Stimulated activated CD8-positive, alpha-beta memory T cell treated with anti-CD3 and anti-CD28 coated beads, Interleukin-15, amount 100 ng/mL, for 24 hours (primary cell): ENCODE measurements at places on chromosomes 7 and 10.

DNA sequence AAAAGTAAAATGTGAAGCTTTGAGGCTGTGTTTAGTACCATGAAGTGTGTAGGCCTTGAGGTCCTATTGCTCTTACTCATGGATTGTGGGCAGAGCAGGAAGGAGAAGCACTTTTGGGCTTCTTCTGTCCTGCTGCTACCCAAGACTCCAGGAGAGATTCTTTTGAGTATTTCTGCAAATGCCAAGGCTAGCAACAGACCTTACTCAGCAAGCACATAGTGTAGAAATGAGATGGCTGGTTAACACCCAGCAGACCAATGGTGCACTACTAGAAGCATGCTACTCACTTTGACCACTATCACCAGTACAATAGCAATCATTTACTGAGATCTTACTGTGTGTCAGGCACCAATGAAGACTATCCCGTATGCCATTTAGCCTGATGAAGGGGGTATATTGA lies 3.2 kb downstream of the PLPP4 start:
- no peak for DNase-seq

- no peak for DNase-seq
These were observed 32.0 kb downstream of the EXOC6 start for GRCh38 chr10:92880233-92880861.

DNA sequence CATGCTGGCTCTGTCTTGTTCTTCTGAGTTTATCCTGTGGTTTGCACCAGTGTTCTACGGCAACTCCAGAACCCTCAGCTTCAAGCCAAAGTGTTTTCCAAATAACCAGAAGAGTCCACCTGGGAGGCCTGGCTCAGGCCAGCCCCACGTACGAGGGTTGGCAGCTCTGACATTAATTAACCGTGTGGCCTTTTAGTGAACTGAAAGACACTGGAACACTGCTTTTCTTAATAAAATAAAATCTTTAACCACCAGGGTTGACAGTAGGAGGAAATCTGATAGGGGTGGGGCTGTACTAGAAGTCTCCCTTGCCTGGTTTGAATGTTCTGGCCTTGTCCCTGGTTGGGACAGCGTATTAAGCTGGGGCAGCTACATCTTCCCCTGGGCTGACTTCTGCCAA lies 64.9 kb downstream of the SYPL1 start:
- DNase-seq = no peak

DNA sequence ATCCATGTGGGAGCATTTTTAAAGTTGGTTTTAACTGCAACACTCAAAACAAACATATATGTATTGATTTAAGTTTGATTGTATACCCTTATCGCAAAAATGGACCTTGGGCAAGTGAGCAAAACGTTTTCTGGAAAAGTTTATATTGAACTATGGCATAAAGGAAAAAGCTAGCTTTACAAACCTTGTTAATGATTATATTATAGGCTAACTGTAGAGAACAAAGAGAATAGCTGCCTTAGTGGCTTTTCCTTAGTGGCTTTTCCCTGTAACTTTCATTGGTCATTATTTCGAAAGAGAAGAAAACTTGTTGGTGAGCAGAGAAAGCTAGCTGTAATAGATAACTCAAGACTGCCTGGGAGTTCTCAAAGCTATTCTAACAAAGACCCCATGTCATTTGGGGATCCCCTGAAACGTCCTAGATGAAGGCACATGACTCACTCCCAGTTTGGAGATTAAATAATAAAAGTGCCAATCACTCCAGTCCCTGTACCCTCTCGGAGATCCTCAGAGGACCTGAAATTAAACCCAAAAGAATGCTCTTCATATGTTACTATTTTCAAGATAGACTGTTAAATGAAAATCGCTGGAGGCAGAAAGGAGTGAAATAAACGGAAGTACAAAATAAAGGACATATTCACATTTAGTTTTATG lies 92.1 kb downstream of the SRI start:
- DNase-seq = no peak

DNA sequence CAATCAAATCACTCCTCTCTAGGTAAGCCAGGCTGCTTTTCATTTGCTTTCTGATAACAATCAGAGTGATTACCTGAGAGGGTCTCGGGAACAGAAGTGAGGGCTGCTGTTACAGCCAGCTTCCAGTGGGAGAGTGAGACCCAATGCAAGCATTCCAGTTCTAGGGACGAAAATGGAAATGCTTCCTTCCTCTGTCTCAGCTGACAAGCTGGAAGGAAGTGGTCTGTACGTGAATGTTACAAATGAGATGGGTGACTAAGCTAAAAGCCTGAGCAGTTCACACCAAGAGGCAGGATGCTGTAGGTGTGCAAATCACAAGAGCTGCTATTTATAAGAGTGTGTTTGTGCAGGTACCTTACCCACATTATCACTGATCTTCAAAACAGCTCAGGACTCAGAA lies 772.4 kb downstream of the GRID1 start:
- no peak for DNase-seq

GRCh38 chr10:76435157-76435556 lies 1003.7 kb downstream of the LRMDA start:
- DNase-seq = no peak

DNA sequence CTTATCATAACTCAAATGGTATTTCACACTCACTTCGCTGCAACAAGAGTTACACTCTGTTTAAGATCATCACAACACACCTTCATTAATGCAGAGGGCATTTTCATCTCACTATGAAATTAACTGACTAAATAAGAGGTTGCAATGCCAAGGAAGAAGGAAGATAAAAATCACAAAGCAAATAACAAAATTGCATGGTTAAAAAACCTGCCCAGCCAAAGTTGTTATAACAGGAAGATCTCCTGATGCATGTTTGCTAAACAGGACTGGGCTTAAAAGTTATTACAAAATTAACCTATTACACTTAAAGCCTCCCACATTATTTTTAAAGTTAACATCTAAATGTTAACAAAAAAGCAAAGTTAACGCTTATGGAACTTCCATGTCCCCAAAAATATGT lies 11.8 kb downstream of the FAM13C start:
- no peak for DNase-seq

DNA sequence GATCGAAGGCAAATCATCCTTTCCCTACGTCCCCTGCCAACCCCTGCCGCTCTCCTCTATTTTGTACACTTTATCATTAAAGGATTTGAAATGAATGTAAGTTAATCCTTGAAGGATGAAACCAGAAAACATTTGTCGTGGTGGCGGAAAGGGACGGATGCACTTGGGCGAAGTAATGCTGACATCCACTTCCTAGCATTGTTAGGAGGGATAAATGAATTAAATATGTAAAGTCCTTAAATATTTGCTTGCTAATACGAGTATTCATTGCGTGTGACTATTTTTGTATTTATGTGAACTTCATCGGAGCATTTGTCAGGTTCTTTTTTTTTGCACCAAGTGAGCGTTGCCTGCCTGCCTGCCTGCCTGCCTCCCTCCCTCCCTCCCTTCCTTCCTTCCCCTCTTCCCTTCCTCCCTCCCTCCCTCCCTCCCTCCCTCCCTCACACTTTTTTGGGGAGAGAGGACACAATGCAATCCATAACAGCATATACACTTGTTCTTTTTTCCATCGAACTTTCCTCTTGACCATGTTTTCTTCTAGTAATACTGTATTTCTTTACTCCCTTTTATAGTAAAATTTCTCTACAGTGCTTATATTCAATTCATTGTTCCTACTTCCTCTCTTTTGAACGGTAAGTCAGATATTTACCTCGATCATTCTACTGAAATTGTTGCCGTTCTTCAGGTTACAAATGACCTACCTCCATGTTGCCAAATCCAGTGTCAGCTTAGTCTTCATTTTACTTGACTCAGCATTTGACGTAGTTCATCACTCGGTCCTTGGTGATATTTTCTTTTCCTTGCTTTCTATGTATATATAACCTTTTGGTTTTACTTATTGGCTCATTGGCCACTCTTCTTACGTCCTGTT lies 831 bp downstream of the CCDC7 start:
- no peak for DNase-seq

DNA sequence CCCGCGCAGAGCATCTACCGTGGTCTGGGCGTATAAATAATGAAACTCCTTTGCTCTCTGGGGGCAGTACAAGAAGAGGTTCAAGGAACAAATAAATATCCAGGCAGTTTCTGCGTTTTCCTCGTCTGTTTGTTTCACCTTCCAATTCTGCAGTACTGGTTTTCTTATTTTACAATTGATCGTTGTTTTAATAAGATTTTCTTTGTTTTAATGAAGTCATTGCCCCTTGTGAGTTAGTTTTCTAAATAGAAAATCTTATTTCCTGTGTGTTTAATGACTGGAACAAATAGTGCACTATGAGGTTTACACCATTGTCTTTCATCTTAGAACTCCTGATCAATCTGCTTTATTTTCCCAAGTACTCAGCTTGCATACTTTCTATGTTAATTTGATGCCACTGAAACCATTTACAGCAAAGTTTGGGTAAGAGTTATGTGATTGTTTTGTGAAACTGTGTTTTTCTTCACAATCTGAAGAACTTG lies 1.2 kb downstream of the PLEKHA1 start:
- no peak for DNase-seq

- no peak for DNase-seq
These were observed 608.2 kb downstream of the GALNT17 start for GRCh38 chr7:71740174-71740560.

- DNase-seq = no peak
These were observed 39.4 kb downstream of the SRRM3 start for GRCh38 chr7:76241141-76241540.

DNA sequence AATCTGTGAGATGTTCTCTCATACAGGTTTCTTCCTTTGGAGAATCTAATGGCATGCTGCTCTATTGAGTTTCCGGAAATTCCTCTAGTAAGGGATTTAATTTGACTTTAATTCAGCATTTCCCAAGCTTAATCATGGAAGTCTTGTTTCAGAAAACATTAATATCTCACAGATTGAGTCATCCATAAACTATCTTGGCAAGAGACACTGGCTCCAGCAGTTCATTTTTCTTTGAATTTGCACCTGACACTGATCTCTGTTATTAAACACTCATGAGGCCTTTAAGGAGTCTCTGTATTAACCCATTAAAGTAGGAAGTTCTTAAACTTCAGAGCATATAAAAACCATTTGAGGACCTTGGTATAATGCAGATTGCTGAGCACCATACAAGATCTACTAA lies 3.6 kb upstream of the ITGB8 start:
- DNase-seq = no peak

DNA sequence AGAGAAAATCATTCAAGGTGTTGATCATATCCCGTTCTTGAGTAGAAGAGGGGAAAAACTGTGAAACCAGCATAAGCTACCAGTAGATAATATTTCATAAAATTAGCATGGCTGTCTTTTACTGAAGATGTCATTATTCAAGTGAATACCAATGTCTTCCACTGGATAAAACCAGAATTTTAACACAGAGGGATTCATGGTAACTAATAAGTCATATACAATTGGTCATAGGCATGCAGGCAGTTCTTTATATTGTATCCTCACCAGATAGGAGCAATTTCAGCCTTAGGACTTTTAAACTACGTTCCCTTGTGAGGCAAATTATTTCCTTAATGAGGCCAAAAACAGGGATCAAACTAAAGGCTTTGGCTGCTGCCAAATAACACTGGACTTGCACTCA lies 202.3 kb upstream of the PITRM1 start:
- DNase-seq = no peak

- no peak for DNase-seq
These were observed 5.4 kb upstream of the NUB1 start for GRCh38 chr7:151336027-151336708.

GRCh38 chr10:74011770-74012169 lies 13.9 kb downstream of the VCL start:
- DNase-seq = no peak

DNA sequence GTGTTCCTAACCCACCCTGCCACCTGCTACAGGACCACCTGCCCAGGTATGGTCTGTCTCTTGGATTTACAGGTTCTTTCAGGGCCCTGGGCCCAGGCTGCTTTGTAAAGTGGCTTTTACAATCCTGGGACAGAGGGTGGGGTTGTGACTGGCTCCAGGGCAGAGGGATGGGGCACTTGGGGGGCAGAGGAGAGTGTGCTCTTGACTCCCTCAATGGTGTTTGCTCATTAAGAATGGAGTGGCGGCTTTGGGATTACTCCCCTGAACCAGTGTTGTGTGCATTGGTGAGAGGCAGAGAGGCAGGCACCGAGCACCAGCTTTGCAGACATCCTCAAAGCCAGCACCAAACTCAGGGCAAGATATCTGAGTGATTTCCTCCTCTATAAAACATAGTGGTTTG lies 43.5 kb downstream of the VWA2 start:
- no peak for DNase-seq

DNA sequence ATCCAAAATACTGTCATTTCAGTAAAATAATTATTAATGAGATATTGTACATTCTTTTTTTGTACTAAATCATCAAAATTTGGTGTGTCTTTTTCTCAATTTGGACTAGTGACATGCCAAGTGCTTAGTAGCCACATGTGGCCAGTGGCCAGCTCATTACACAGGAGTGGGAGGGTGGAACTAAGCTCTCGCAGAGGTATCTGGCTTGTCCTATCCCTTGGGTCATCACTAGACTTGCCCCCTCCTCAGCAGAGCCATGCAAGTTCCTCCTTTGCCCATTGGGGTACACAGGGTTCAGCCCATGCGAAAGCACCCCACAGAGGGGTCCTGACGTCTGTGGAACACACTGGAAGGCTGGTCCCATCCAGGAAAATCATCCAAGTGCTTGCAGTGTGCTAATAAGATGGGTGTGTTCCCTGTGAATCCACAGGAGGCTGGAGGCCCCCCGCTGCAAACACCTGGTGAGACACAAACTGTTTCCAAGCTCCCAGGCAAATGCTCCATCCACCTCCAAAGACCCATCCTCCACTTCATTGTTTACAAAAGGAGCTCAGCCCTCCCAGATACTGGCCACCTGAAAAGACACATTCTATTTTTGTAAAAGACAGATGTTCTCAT lies 1.3 kb downstream of the ARHGAP22 start:
- DNase-seq = no peak

- DNase-seq = no peak
These were observed 261.1 kb upstream of the CSTF2T start for GRCh38 chr10:51960494-51960895.

DNA sequence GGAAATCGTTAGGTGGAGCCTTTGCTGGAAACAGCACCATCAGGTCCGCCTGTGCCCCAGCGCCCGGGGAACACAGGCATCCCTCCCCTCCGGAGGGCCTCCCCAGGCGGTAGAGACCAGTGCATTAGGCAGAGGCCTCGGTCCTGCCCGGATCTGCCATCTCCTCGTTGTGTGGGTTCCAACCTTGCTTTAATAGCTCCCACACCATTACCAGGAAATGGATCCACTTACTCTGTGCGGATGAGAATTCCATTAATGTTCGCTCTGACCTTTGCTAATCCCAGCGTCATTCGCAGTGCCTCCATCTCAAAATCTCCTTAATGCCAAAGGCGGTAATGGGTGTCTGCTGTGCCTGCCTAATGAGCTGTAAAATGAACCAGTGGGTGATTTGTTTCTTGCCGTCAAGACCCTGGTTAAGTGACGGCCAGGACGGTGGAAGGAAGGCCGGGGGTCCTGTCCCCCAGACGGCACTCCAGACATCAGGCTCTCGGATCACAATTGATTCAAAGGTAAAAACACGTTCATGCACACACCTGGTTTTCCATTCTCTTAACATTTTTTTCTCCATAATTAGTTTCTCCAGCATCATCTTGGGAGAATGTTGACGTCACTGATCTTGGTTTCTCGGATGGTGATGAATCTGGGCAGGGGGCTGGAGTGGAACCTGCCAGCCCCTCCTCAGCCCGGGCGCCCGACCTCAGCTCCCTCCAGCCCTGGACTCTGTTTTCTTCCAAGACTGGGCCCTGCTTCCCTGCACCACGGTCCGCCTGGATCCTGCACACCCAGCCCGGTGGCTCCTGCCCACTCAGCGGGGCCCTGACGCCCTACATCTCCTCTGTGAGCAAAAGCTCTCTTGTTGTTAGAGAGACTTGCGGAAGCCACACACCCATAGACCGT lies 22.8 kb upstream of the FAM20C start:
- DNase-seq = no peak

GRCh38 chr7:146690987-146691386 lies 574.4 kb downstream of the CNTNAP2 start:
- DNase-seq = no peak
